CD4-positive, alpha-beta memory T cell (primary cell): ENCODE measurements at places on chromosomes 6 and 20. TPM values are rescaled to one million over a fixed set of nuclear protein-coding genes. Genes with fewer than 3 reads are reported as not detected.

DNA sequence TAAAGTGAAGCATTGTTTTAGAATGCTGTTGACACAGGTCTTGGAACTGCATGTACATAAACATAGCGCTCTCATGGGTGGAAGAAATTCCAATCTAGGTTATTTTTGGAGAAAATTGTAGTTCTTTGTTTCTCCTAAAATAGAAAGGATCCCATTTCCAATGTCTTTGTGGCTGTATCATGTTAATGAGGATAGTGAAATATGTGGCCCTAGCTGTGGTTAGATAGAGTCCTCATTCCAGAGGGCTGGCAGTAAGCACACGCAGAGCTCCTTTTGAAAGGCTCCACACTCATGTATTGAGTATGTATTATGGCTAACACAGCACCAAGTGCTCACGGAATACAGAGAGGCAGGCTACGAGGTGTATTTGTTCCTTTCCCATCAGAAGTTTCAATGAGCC, 60.9 kb downstream of the SNRNP48 start:
- H3K4me1 ChIP-seq, result no peaks in the 10 kb centered on the region
- H3K4me3 ChIP-seq, result no peak overlapping the region
- H3K27ac ChIP-seq, result no peak overlapping the region
- no peak for DNase-seq
- H3K36me3 ChIP-seq, result no peaks in the 10 kb centered on the region

The UBE2C gene
- total RNA-seq, result 0.55 TPM

The GPSM3 gene
- total RNA-seq, result 309 TPM

GRCh38 chr6:128230267-128230989, 290.0 kb downstream of the PTPRK start:
- no peak overlapping the region for H3K4me3 ChIP-seq
- DNase-seq, result no peak
- H3K27me3 ChIP-seq, result no peaks in the 10 kb centered on the region
- no peak overlapping the region for H3K27ac ChIP-seq
- H3K4me1 ChIP-seq, result no peaks in the 10 kb centered on the region
- H3K36me3 ChIP-seq, result no peaks in the 10 kb centered on the region

DNA sequence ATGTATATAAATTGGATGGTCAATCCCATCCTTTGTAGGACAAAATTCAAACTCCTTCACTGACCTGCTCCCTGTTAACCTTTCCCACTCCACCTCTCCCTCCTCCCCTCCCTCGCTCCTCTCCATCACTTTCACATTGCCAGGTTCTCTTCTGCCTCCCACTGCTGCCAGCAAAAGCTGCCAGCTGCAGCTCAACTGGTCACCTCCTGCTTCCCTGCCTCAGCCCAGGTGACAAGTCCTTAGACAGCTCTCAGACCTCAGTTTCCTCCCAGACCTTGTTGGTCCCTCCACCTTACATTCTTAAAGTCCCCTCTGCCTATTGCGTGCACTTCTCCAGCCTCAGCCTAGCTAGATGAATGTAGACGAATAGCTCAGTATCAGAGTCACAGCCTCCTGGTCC, 23.3 kb upstream of the RTF2 start:
- H3K27ac ChIP-seq, result no peak overlapping the region
- H3K4me3 ChIP-seq, result no peak overlapping the region
- no peak for DNase-seq

DNA sequence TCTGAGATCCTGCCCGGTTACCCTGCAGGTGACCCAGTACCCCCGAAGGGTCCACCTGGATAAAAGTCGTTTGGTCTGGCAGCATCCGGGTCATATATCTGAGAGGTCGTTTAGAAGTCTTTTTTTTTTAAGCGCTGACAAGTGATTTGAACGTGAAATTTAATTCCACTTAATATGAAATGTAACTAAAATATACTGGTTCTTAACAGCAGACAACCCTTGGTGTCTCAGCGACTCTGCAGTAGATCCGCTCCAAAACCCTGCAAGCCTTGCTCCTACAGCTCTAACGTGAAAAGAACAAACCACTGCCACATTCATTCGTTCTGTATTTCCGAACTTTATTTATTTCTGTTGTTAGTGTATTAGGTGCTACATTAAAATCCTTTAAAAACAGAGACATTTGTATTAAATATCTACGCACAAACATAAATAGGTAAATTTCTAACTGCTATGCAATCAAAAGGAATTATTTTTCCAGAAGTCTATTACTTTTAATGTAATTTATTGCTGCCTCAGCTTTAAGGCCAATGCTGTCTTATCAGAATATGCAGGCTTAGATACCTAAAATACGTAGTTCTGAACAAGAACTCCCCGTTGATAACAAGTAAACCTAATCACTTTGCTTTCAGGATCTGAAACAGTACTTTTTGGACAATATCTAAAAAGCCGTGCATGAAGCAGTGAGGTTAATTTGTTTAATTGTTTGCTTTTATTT, 33.5 kb upstream of the TCF21 start:
- no peak overlapping the region for H3K27ac ChIP-seq
- no peak for DNase-seq
- no peak overlapping the region for H3K4me3 ChIP-seq
- peaks cover 25% of the 10 kb centered on the region for H3K27me3 ChIP-seq
- no peaks in the 10 kb centered on the region for H3K4me1 ChIP-seq

DNA sequence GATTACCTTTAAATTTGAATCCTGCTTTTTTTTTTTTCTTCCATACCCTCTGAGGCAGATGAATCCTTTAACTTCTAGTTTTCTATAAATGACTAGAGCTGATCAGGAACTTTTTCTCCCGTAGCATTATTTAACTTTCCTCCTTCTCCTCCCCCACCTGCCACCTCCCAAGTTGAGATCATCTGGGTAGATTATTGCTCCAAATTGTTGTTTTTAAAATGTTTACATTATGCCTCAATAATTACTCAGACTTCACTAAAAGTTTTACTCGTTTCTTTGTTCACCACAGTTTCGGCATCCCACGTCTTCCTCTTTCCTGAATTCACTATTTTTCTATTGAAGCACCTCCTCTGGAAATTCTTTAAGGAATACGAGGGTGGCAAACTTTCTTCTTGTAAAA, 16.6 kb upstream of the SCUBE3 start:
- no peaks in the 10 kb centered on the region for H3K36me3 ChIP-seq
- no peak overlapping the region for H3K27ac ChIP-seq
- no peak for DNase-seq
- H3K4me1 ChIP-seq, result no peaks in the 10 kb centered on the region

The MAK gene
- total RNA-seq, result not detected

DNA sequence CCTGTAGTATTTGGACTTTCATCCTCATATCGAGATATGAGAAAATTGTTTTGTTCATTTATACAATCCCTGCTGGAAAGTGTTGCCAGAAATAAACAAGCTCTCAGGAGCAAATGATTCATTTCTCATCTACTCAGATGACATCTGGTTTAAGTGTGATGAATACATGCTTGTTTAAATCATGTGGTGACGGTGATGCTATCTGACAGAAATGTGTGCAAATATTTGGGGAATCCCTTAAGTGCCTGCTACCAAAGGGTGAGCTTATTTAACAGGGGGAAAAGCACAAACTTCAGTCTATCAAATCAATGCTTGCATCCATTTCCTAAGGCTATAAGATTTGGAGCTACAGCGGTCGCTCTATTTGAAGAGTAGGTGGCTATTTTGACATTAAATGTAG, 368.3 kb upstream of the SASH1 start:
- H3K27me3 ChIP-seq, result no peaks in the 10 kb centered on the region
- H3K27ac ChIP-seq, result no peak overlapping the region
- DNase-seq, result no peak
- H3K4me3 ChIP-seq, result no peak overlapping the region

The CCN6 gene
- total RNA-seq, result not detected

DNA sequence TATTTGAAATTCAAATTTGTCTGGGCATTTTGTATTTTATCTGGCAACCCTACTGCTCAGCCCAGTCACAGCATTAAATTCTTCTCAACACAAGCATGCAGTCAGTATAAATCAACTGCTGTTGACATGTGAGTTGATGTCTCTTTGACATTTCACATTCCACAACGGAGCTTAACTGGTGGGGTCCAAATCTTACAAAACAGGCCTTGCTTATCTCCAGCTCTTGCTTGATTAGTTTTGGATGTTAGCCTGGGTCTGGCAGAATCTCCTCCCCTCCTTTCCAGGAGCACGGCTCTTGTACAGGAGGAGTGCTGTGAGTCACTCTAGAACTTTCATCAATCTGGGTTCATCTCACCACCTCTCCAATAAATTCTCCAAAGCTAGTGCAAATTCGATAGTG, 80.8 kb upstream of the PHACTR1 start:
- no peaks in the 10 kb centered on the region for H3K27me3 ChIP-seq
- H3K4me3 ChIP-seq, result no peak overlapping the region
- no peak overlapping the region for H3K27ac ChIP-seq
- H3K36me3 ChIP-seq, result no peaks in the 10 kb centered on the region

The LY6G6C gene
- not detected for total RNA-seq

The TINAG gene
- not detected for total RNA-seq

The SNPH gene
- 14.3 TPM for total RNA-seq

The MOCS1 gene
- 0.47 TPM for total RNA-seq

- H3K4me1 ChIP-seq, result no peaks in the 10 kb centered on the region
- no peaks in the 10 kb centered on the region for H3K36me3 ChIP-seq
- H3K27me3 ChIP-seq, result no peaks in the 10 kb centered on the region
- no peak overlapping the region for H3K27ac ChIP-seq
- no peak for DNase-seq
Measured at GRCh38 chr6:116070616-116071389, 10.1 kb upstream of the FRK start.

The POPDC3 gene
- not detected for total RNA-seq

DNA sequence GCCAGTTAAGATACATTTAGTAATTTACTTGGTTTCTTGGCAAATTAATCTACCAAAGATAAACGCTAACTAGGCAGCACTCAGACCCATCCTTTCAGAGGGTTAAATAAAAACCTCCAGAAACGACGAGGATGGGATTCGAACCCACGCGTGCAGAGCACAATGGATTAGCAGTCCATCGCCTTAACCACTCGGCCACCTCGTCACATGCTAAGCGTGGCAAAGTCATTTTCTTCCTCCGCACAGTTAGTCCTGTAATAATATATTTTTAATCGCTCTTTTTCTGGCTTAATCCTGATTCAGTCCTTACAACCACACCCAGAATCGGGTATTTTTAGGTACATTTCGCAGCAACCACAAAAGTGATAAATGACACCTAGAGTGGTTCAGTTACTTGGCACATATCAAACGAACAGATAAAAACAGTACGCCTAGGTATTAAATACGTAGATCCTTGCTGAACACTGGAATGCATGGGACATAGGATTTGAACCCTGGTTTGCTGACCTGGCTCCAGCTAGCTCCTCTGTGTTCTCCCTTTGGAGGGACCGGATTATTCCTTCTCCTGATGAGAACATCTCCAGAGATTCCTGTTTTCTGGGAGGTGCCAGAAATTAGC, 71.6 kb downstream of the GPX5 start:
- no peak for DNase-seq
- H3K4me3 ChIP-seq, result no peak overlapping the region
- no peaks in the 10 kb centered on the region for H3K36me3 ChIP-seq
- no peaks in the 10 kb centered on the region for H3K4me1 ChIP-seq

GRCh38 chr6:148578837-148579565, 167.8 kb upstream of the UST start:
- DNase-seq, result no peak
- no peaks in the 10 kb centered on the region for H3K4me1 ChIP-seq
- no peak overlapping the region for H3K27ac ChIP-seq
- no peaks in the 10 kb centered on the region for H3K36me3 ChIP-seq

The TRIM10 gene
- total RNA-seq, result not detected

- H3K36me3 ChIP-seq, result peaks cover 19% of the 10 kb centered on the region
- no peak overlapping the region for H3K27ac ChIP-seq
- DNase-seq, result no peak
Measured at GRCh38 chr20:47263465-47264084, 92.9 kb downstream of the ZMYND8 start.

The GRIK2 gene
- total RNA-seq, result not detected

DNA sequence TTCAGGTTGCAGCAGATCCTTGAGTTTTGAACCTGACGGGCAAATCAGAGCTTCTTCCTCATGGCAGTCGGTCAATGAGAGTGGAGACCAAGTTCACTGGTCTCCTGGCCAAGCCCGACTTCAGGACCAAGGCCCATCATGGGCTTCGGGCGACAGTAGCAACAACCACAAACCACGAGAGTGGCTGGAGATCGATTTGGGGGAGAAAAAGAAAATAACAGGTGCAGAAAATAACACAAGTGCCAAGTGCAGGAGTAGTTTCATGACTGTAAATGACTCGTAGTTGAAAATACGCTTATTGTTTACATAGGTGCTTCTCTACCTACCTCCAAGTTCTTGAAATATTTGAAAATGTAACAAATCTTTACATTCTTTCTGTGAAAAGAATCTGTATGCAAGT, 56.1 kb downstream of the DCBLD1 start:
- H3K27ac ChIP-seq, result no peak overlapping the region
- H3K4me3 ChIP-seq, result no peak overlapping the region
- H3K4me1 ChIP-seq, result no peaks in the 10 kb centered on the region
- H3K27me3 ChIP-seq, result no peaks in the 10 kb centered on the region
- no peak for DNase-seq
- H3K36me3 ChIP-seq, result no peaks in the 10 kb centered on the region

GRCh38 chr6:5584078-5584482, 322.8 kb downstream of the FARS2 start:
- DNase-seq, result no peak
- no peaks in the 10 kb centered on the region for H3K36me3 ChIP-seq
- no peaks in the 10 kb centered on the region for H3K4me1 ChIP-seq
- H3K27me3 ChIP-seq, result no peaks in the 10 kb centered on the region
- no peak overlapping the region for H3K4me3 ChIP-seq

GRCh38 chr20:40438161-40438830, 250.7 kb downstream of the MAFB start:
- H3K27ac ChIP-seq, result no peak overlapping the region
- DNase-seq, result no peak
- H3K4me3 ChIP-seq, result no peak overlapping the region

GRCh38 chr6:125188037-125188436, 34.5 kb downstream of the TPD52L1 start:
- no peak overlapping the region for H3K27ac ChIP-seq
- no peak overlapping the region for H3K4me3 ChIP-seq
- H3K4me1 ChIP-seq, result no peaks in the 10 kb centered on the region
- no peaks in the 10 kb centered on the region for H3K27me3 ChIP-seq

DNA sequence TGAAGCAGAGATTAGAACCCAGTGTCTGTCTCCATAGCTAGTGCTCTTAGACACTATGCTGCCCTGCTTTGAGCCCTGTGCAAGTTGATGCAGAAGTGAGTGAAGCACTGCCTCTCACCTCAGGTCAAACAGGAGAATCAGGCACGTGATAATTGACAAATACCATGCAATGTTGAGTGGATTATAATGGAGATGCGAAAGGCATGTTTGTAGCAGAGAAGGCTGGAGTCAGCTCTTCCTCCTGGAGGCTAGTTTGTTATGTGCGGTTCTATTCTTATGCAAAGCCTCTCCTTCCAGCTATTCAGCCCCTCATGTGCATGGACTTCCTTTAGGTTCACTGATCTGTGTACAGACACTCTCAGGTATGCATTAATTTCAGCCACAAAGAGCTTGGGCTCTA, 108.5 kb downstream of the MANEA start:
- no peaks in the 10 kb centered on the region for H3K4me1 ChIP-seq
- no peaks in the 10 kb centered on the region for H3K27me3 ChIP-seq
- no peak overlapping the region for H3K4me3 ChIP-seq
- no peaks in the 10 kb centered on the region for H3K36me3 ChIP-seq
- H3K27ac ChIP-seq, result no peak overlapping the region
- no peak for DNase-seq

The BCAS1 gene
- 0.25 TPM for total RNA-seq
